GF-D8 (cell line): ENCODE measurements at places on chromosomes 2 and 18.

- DNase-seq: no peak
Measured at GRCh38 chr2:234372506-234372905, 124.4 kb downstream of the ARL4C start.

- DNase-seq: no peak
Measured at GRCh38 chr2:225842939-225843338, 443.4 kb downstream of the NYAP2 start.

DNA sequence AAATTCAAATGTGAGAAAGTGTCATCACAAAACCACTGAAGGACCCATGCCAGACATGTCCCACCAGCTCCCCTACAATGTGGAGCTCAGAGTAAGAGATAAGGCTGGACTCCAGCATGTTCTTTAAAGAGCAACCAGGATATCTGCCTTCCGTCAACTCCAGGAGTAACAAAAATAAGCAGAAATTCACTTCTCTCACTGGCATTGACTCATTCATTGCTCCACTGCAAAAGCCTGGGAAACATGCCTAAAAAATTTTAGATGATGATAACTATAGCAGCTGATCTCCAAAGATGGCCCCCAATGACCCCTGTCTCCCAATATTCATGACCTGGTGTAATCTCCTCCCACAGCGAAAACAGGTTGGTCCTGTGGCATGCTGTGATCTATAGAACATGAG lies 314.5 kb downstream of the NCKAP5 start:
- no peak for DNase-seq

GRCh38 chr2:106996171-106996769 lies 110.3 kb upstream of the ST6GAL2 start:
- no peak for DNase-seq

DNA sequence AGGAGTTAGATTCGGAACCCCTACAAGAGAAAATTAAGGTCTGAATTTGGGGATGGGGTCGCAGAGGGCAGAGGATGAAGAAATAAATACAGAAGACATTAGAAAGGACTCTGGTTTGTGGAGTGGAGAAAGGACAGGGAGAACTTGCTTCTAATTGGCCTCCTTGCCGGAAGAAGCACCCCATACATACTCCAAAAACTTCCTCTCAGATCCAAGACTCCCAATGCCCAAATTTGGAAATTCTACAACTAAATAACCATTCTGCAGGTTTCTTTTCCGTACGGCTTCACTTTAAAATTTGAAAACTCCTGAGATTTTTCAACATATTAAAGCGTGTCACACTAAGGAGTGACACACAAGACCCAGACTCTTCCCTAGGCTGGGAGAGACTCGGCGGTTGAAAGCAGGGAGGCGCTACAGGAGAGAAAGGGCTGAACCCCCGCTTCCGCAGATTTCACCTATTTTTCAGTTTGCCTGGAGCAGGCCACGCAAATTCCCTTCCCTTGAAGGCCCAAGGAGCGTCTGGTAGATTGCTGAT lies 478 bp downstream of the CLHC1 start:
- DNase-seq: no peak

- DNase-seq: no peak
Measured at GRCh38 chr2:110718382-110718781, 14.0 kb upstream of the ACOXL start.

DNA sequence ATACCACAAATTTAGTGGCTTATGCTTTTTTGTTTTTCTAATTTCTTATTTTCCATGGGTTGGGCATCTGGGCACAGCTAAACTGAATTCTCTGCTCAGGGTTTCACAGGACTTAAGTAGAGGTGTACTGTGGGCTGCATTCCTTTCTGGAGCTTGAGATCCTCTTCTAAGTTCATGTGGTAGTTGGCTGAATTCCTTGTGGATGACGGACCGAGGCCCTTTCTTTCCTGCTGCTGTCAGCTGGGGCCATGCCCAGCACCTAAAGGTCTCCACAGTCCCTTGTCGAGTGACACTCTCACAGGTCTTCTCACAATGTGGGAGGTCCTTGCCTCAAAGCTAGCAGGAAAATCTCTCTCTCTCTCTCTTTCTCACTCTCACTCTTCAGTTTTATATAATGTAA lies 433.5 kb upstream of the LRATD1 start:
- DNase-seq: no peak

DNA sequence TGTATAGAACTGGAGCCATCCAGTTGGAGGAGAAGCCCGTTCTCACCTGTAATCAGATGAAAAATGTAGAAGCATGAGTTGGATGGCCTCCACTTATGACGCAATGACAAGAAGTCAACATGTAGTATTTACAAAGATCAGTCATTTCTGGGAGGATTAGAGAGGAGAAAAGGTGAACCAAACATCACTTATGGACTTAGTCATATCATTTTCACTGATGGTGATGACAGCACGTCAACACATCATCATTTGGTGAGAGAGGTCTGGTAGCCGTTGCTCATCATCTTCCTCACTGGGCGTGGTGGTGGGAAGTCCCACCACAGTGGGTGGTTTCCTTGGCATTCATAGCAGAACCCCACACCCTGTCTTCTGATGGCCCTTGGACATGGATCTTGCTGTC lies 264.2 kb upstream of the EPAS1 start:
- DNase-seq: no peak

- no peak for DNase-seq
Measured at GRCh38 chr2:27014771-27015433, 17.9 kb upstream of the TMEM214 start.
